ENCODE measurements at places on chromosomes 3 and 15. TPM values are rescaled to one million over a fixed set of nuclear protein-coding genes. Genes with fewer than 3 reads are reported as not detected.

The ANKRD63 gene
- not detected for total RNA-seq

The WDR49 gene
- not detected for total RNA-seq

The OCA2 gene
- not detected for total RNA-seq

The CACNA2D2 gene
- 0.78 TPM for total RNA-seq

The SEC62 gene
- total RNA-seq, result 75.4 TPM

The TEX55 gene
- not detected for total RNA-seq

The COL6A5 gene
- total RNA-seq, result 0.16 TPM

The SLC9C1 gene
- not detected for total RNA-seq
